ENCODE measurements at places on chromosomes 7 and 10.
A peak's percentile ranks its signal among the peaks of the same experiment; 100 is the strongest.

DNA sequence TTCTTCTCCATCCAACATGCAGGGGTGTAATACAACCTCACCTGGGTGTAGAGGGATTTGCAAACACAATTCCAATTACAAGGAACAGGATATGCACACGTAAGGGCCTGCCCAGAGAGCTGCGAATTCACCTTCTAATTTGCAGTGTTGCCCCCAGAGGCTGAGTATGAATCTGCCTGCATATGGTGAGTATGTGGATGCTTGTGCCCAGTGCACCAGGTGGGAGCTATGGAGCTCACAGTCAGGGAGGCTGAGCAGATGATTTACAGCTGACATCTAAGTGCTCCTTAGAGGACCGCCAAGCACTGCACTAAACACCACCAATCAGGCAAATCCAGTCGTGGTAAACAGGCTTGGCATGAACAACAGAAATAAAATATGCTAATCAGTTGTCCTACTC lies 132.0 kb downstream of the RELN start:
- no peak for DNase-seq

- DNase-seq, result no peak
Observed at GRCh38 chr7:75534727-75535307, 42.7 kb downstream of the SPDYE5 start.

- peak; percentile 32 for DNase-seq
Observed at GRCh38 chr7:102425639-102426267, 7.6 kb upstream of the ORAI2 start.

- DNase-seq, result no peak
Observed at GRCh38 chr10:80487421-80487785, 33.3 kb downstream of the TSPAN14 start.

- no peak for DNase-seq
Observed at GRCh38 chr7:150375662-150376521, 3.2 kb upstream of the ZNF775 start.

GRCh38 chr7:50868426-50869100 lies 85.9 kb upstream of the GRB10 start:
- DNase-seq, result no peak

DNA sequence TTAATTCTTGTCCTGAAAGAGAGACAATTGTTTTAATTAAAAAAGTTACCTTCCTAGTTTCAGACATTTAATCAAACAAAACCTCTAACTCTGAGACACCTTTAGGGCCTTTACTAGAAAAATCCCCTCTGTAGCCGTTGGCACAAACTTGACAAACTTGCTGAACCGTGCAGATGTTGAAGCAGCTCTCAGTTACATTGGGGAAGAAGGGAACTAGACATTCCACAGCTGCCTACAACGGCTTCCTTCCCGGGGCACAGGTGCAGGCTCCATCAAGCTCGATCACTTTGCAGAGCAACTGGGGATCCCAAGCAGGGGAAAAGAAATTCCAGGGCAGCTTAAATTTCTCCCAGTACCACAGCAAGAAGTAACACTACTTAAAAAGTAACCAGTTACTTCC lies 141.3 kb downstream of the SKAP2 start:
- no peak for DNase-seq

DNA sequence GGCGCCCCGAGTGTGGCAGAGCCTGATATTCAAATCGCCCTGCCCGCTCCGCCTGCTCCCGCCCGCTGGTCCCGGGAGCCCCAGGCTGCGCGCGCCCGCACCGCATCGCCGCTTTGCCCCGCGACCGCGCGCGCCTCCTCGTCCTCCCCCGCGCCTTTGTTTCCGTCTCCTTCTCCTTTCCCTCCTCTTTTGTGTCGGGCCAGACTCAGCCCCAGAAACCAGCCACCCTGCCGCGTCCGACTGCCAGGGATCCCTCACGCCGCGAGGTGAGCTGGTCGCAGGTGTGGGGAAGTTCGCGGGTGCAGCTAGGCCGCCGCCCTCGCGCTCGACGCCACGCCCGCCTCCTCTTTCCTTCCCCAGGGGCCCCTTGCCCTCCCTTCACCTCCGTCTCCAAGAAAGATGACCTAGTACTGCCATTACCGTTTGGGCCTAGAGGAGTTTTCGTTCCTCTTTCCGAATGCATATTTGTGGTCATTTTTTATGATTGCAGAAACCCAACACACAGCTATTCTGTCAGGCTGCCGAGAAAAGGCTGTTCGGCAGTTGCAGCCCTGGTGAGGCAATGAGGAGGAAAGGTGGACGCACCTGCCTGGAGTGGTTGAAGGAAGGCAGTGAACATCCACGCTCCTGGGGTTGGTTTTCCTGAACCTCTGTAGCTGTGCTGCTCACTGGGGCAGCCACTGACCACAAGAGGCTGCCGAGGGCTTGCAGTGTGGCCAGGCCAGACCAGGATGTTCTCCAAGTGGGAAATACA lies 107.3 kb downstream of the SNX10 start:
- peak; percentile 12 for DNase-seq

DNA sequence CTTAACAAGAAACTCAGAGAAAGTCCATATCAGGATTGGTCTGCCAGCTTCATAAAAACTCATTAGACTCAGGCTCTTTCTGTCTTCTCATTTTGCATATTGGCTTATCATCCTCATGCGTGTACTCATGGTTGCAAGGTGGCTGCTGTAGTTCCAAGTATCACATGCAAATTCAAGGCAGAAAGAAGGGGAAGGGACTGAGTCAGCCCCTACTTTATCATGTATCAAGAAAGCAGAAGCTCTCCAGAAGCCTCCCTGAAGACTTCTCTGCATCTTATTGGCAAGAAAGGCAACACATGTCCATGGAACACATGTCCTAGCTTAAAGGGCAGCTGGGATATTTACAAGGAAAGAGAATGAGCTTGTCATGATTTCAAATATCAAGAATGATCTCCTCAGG lies 19.4 kb upstream of the EZH2 start:
- DNase-seq, result no peak
